ENCODE measurements at places on chromosomes 7 and 10. TPM values are rescaled to one million over a fixed set of nuclear protein-coding genes. Genes with fewer than 3 reads are reported as not detected.

STAMBPL1 gene
- total RNA-seq = 7.5 TPM

MINDY3 gene
- 40.4 TPM for total RNA-seq

CDHR3 gene
- total RNA-seq = 15.1 TPM

ASB13 gene
- 24.1 TPM for total RNA-seq

HOXA10 gene
- total RNA-seq = 21.8 TPM

CPVL gene
- total RNA-seq = 105 TPM

UBN2 gene
- total RNA-seq = 13.4 TPM

ZNF239 gene
- 2.3 TPM for total RNA-seq

OR2A12 gene
- not detected for total RNA-seq

All from subcutaneous adipose tissue (tissue), 4 donors.